ENCODE measurements at places on chromosomes 5 and 9.
A peak's percentile ranks its signal among the peaks of the same experiment; 100 is the strongest.

- no peak for DNase-seq
Observed at GRCh38 chr5:158121678-158122077, 262.7 kb upstream of the CLINT1 start.

DNA sequence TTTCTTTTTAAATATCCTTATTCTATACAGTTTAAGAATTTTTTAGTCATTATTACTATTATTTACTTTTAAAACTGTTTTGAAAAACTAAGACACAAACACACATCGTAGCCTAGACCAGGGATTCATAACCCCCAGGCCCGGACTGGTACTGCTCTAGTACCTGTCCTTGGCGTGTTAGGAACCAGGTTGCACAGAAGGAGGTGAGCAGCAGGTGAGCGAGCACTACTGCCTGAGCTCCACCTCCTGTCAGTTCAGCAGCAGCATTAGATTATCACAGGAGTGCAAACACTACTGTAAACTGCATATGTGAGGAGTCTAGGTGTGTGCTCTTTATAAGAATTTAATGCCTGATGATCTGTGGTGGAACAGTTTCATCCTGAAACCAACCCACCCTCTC lies 357.0 kb downstream of the PTPRD start:
- no peak for DNase-seq

DNA sequence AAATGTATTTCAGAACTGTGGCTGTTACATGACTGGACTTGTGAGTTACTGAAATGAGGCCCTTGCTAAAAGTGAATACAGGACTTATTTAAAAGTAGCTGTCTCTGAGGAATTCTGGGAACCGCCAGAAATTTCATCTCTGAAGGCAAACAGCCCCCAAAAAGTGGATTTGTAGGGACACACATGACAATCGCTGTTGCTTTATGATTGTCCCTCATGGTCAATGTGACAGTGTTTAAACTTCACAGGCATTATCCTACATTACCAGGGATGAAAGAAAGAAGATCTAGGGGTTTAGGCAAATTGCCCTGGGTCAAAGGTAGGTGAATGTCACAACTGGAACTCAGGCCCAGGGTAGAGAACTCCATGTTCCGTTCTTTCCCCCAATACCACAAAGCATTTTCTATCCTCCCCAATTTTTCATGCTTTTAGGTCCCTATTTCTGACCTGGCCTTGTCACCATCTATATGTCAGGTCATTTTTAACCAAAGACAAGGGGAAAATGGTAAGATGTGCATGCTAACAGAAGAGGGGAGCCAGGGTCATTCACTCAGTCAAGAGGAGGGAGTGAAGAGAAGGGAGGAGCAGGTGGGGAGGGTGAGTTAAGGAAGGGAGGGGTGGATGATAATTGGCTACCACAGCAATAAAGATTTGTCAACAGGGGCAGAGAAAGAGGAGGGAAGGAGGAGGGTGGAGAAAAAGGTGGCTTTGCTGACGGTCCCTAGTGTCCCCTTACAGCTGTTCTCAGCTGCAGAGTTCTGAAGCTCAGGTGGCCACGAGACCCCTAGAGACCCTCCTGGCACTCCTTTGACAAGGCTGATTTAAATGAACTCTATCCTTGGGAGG lies 57.8 kb upstream of the GLRX start:
- no peak for DNase-seq

GRCh38 chr5:38613992-38614836 lies 57.8 kb upstream of the LIFR start:
- no peak for DNase-seq

GRCh38 chr5:52895572-52896413 lies 93.4 kb upstream of the ITGA2 start:
- no peak for DNase-seq

GRCh38 chr5:69450116-69450515 lies 35.2 kb downstream of the MARVELD2 start:
- no peak for DNase-seq

DNA sequence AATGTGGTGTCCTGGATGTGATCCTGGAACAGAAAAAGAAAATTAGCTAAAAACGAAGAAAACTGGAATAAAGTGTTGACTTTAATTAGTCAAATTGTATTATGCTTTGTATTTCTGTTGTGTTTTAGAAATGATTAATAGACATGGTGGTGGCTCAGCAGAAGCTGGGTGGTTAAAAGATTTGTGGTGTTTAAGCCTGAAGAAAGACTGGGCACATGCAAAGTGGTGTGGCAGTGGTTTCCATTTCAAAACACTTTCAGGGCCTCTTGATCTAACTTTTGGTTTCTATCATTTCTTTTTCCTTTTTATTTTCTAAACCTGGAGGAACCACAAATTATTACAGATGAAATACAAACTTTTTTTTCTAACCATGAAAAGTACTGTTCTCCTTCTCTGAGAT lies 44.1 kb downstream of the ADGRV1 start:
- no peak for DNase-seq

DNA sequence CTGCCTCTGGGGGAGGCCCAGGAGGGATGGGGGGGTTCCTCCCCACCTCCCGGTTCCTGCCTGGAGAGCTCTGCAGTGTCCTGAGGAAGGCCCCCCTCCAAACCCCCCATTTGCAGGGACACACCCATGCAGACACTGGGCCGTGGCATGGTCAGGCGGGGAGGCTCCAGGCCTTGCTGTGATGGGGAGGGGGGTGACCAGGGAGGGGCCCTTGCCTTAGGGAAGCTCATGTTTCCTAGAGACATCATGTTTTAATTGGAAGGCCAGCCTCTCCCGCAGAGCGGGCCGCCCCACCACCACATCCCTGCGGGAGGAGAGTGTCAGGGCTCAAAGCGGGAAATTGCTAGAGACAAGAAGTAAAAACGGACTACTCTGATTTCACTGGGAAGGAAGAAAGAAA lies 12.0 kb downstream of the PRRX2 start:
- DNase-seq, result no peak

DNA sequence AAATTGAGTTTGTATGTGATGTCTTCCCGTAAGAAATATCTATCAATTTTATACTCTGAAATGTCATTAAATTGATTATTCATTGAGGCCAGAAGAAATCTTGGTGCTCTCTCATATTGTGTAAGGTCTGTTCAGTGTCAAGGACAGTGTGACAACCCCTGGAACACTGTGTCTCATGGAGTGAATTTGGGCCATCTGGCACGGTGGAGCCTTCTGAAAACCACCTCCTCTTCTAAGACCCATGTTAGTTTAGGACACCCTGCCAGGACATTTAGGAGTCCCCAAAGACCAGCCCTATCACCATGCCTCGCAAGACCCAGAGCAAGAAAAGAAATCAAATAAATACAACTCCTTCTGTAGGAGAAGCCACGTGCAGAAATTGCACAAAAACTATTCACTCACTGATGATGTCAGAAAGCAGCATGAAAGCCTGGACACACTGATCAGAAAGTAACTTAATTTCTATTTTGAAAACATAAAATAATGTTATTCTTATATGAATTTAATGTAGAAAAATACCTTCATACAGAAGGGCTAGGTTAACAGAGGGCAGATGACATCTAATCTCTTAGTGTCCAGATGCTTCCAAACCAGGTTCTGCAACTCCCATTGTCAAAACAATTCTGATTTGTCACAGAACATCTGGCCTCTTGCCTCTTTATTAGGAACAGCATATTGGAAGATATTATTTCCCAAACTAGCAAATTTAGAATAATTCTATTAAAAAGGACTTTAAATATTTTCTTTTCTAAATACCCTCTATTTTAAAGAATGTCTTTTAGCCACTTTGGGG lies 298.8 kb downstream of the NR2F1-AS1 start:
- DNase-seq, result no peak

- no peak for DNase-seq
Observed at GRCh38 chr9:87237336-87237735, 260.3 kb upstream of the DAPK1 start.

- no peak for DNase-seq
Observed at GRCh38 chr5:148176480-148176879, 8.1 kb downstream of the SPINK14 start.

GRCh38 chr9:137985637-137986071 lies 108.1 kb downstream of the CACNA1B start:
- no peak for DNase-seq

DNA sequence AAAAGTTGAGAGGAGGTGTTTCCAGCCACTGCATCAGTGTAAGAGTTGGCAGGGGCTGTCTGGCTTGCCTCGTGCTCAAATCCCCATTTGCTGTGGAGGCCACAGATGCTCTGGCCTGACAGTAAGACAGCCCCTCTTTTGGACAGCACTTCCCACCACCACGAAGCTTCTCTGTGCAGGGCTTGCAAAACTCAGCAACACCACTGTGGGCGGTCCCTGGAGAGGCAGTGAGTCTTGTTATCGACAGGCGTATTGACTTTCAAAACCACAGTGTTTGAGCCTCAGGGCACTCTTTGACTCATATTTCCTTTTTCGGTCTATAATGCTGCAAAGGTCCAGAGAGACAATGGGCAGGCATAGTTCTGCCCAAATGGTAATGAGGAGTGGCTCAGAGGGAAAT lies 539.5 kb downstream of the EBF1 start:
- DNase-seq, result no peak

GRCh38 chr5:143636931-143637528 lies 174.9 kb upstream of the HMHB1 start:
- no peak for DNase-seq

GRCh38 chr5:10775646-10776045 lies 14.6 kb upstream of the DAP start:
- no peak for DNase-seq

DNA sequence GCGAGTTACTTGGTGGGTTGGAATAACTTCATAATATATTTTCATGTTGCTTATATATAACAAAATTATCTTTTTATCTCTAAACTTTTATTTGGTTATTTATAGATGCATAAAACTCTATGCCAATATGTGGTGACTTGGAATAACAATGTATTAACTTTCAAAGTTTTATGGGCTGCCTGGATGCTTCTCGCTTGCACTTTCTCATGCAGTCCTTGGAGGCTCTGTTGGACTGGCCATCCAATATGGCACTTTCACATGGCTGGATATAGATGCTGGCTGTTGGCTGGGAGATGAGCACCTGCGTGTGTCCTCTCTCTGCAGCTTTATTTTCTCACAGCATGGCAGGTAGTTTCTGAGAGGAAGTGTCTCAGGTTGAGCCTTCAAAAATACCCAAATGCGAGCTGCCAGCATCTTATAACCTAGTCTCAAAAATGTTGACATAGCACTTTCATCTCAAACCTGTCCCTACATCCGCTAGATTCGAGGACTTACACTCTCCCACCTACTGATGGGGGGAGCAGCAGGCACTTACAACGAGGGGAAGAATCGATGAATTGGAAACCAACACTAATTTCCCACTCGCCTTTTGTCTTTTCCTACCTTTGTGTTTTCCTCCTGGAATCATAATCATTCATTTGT lies 48.3 kb upstream of the SMARCA2 start:
- DNase-seq, result peak; percentile 15

DNA sequence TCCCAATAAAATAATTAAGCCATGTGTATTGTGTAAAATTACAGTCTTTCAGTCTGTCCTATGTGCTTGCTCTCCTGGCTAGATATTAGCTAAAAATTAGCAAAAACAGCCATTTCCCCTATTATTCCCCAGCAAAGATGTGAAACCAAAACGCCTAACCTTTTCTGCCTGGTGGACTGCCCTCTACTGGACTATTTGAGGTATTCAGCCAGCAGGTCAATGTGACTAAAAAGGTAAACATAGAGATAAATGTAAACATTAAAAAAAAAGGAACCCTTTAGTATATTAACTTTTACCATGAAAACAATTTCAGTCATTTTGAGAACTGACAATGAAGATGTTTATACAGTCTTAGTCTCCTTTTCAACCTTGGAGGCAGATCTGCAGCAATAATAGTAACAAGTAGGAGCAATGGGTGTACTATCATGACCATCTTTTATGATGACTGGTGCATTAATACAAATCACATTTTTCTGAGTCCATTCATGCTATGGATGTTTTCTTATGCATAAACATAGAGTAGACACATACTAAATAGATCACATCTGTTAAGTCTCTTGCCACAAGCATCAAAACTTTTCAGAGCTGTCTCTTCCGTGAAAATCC lies 10.1 kb downstream of the ATG12 start:
- peak; percentile 65 for DNase-seq

DNA sequence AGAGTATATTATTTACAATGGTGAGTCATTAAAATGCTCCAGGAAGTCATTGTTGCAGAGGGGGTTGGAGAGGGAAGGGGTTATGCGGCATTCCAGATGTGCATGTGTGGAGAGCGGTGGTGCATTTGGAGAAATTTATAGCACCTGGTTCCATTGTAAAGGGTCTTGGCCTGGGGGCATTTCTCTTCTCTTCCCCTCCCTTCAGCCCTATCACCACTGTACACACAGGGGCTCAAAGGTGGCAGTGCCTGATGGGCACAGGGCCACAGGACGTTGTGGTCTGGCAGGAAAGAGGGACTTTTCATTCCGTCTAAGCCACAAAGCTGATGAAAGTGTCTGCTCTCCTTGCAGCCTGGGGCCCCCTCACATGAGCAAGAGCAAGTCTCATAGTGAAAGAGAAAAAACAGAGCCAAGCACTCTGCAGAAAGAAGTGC lies 442.4 kb upstream of the ZNF462 start:
- DNase-seq, result no peak

- no peak for DNase-seq
Observed at GRCh38 chr9:13324988-13325387, 45.5 kb upstream of the MPDZ start.

DNA sequence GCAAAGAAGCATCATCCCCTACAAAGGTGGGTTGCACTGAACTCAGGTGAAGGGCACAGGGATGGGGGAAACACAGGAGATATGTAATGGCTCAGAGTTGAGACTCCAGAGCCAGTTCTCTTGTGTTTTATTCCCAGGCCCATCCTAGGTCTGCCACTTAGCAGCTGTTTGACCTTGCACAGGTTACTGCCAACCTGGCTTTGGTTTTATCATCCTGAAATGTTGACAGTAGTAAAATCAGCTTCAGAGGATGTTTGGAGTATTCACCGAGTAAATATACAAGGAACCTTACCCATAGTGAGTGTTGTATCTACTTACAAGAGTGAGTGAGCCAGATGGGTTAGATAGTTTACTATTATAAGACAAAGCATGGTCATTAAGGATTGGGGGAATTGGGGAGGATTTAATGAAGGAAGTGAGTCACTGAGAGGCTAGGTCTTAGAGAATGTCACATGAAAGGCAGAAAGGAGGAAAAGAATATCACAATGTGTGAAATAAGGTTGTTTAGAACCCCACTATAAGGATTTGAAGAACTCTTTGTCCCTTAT lies 141.3 kb downstream of the MAN2A1 start:
- DNase-seq, result no peak

GRCh38 chr9:13705373-13705772 lies 425.9 kb upstream of the MPDZ start:
- no peak for DNase-seq

- no peak for DNase-seq
Observed at GRCh38 chr5:4942831-4943178, 197.3 kb upstream of the ADAMTS16 start.

GRCh38 chr9:95623640-95624039 lies 106.9 kb upstream of the PTCH1 start:
- DNase-seq, result no peak
